Suppressor macrophage treated with lipopolysaccharide for 4 hours (primary cell): ENCODE measurements at places on chromosomes 2 and 18.

- peak; percentile 56 for DNase-seq
Measured at GRCh38 chr18:30280861-30281470, 761.6 kb downstream of the DSC3 start.

- DNase-seq, result no peak
Measured at GRCh38 chr2:217097346-217097745, 237.5 kb upstream of the TNP1 start.

DNA sequence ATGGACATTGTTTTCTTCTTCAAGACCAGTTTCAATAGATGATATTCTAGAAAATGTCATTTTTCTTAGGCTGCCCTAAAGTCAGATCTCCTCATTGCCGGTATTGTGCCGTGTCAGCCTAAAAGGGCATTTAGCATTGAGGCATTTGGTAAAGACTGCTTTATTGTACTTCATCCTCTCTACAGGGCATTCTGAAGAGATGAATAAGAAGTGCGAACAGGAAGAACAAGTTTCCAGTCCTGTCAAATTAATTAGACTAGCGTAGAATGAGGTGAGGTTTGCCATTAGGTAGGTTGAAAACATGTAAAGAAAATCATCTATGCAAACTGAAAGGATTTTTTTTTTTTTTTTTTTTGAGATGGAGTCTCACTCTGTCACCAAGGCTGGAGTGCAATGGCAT is 60.6 kb downstream of the ETAA1 start:
- no peak for DNase-seq

- DNase-seq, result peak; percentile 31
Measured at GRCh38 chr18:76518123-76518859, 23.2 kb upstream of the ZNF516 start.

DNA sequence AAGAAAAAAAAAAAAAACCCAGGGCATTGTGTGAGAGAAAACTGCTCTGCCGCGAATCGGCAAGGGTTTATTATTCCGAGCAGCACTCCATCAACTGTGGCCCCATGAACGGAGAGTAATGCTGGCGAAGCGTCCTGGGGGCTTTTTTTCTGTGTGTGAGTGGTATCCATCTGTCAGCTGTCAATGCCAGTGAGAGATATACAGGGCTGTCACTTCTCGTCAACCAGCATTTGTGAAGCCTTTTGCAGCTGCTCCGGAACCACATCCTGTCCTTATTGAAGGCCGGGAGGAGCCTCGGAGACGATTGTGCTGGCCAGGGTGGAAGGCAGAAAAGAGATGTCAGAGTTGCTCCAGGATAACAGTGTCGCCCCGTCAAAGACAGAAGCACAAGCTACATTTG is 356.9 kb upstream of the SMIM21 start:
- no peak for DNase-seq

DNA sequence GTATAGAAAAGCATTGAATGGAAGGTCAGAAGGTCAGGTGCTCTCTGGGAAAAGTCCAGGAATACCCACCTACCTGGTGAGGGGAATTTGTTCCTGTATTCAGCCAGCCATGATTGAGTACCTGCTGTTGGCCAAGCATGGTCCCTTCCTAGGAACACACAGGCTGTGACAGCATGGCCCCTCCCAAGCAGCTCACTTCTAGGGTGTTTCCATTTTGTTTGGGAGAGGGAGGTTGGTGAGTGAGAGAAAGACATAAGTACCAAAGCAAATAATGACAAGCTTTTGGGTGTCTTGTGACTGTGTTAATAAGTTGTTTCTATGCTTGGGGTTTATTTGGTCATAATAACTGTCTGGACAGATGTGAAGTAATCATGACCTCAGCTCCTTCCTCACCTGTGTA is 46.3 kb downstream of the CABLES1 start:
- DNase-seq, result no peak

GRCh38 chr18:24271381-24272228 is 126.0 kb downstream of the OSBPL1A start:
- DNase-seq, result peak; percentile 68

- DNase-seq, result no peak
Measured at GRCh38 chr2:54435325-54436226, 20.6 kb upstream of the SPTBN1 start.

GRCh38 chr2:5379811-5380210 is 312.4 kb upstream of the SOX11 start:
- DNase-seq, result no peak

GRCh38 chr2:210224591-210224940 is 681 bp downstream of the ACADL start:
- no peak for DNase-seq
